Kidney (tissue), 22 donors: ENCODE measurements at places on chromosomes 6 and 20. TPM values are rescaled to one million over a fixed set of nuclear protein-coding genes. Genes with fewer than 3 reads are reported as not detected.
A peak's percentile ranks its signal among the peaks of the same experiment; 100 is the strongest.

- DNase-seq: no peak
Measured at GRCh38 chr6:22954749-22955385, 385.5 kb downstream of the HDGFL1 start.

The TAP1 gene
- polyA plus RNA-seq: 32.1 TPM

The WDR27 gene
- 12.3 TPM for polyA plus RNA-seq

GRCh38 chr20:3431109-3431508, 23.6 kb upstream of the DNAAF9 start:
- peak; percentile 37 for DNase-seq

The EDN1 gene
- 3.4 TPM for polyA plus RNA-seq

GRCh38 chr6:73285674-73286283, 22.8 kb upstream of the KHDC1 start:
- DNase-seq: peak; percentile 52

GRCh38 chr6:4879741-4880275, 103.6 kb downstream of the CDYL start:
- DNase-seq: no peak

- DNase-seq: no peak
Measured at GRCh38 chr6:5453546-5453945, 192.2 kb downstream of the FARS2 start.

The POU5F1 gene
- 7.9 TPM for polyA plus RNA-seq

- no peak for DNase-seq
Measured at GRCh38 chr6:84568971-84569370, 195.4 kb downstream of the TBX18 start.

- DNase-seq: no peak
Measured at GRCh38 chr20:54195483-54196472, 12.1 kb upstream of the PFDN4 start.

GRCh38 chr6:155181498-155181897, 82.3 kb upstream of the CLDN20 start:
- DNase-seq: no peak

- DNase-seq: no peak
Measured at GRCh38 chr6:37311741-37312473, 41.9 kb upstream of the RNF8 start.
